ENCODE measurements at places on chromosomes 7 and 10.

DNA sequence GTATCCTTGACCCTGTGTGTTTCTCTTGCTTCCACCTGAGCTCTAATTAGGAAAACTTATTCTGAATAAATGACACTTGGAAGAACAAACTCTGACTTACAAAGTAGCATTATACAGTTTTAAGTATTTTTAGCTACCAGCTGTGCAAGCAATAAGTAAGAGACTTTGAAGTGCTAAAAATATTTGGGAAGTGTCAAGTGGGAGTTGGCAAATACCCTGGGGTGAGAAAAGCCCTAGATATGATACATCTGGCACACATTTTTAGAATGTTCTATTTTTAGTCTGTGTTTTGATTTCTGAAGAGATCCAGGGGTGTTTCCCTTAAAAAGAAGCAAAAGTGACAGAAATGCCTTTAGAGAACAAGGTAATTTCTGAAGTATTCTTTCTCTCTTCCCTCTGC, 132.7 kb upstream of the TEX47 start:
- no peak for DNase-seq

GRCh38 chr7:105454095-105454747, 65.5 kb upstream of the SRPK2 start:
- DNase-seq: no peak

- DNase-seq: no peak
Measured at GRCh38 chr7:91127959-91128358, 136.3 kb upstream of the FZD1 start.

DNA sequence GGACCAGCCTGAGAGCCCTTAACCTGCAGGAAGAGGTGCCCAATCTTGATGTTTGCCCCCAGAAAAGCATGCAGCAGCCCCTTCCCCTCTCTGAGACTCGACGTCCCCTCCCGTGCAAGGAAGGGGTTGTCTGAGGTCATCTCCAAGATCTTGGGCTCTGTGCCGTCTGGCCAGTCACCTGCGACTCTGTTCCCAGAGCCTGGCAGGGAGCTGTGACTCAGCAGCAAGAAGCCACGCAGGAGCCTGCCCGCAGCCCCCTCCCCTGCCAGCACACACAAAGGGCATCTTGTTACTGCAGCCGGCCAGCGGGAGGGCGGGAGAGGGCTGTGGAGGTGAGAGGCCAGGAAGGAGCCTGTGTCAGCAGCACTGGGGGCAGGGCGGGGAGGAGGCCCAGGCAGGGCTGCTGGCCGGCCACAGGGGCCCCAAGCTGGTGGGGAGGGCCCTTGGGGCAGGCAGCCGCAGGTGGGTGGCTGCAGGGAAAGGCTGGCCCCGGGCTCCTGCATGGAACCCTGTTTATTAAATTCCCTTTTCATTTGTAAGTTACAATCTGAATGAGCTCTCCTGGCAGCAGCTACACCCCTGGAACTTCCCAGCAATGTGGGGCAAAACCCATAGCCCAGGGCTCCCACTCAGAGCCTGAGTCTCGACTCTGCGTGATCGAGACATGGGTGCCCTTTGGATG, 103.7 kb upstream of the ZMIZ1 start:
- DNase-seq: no peak

DNA sequence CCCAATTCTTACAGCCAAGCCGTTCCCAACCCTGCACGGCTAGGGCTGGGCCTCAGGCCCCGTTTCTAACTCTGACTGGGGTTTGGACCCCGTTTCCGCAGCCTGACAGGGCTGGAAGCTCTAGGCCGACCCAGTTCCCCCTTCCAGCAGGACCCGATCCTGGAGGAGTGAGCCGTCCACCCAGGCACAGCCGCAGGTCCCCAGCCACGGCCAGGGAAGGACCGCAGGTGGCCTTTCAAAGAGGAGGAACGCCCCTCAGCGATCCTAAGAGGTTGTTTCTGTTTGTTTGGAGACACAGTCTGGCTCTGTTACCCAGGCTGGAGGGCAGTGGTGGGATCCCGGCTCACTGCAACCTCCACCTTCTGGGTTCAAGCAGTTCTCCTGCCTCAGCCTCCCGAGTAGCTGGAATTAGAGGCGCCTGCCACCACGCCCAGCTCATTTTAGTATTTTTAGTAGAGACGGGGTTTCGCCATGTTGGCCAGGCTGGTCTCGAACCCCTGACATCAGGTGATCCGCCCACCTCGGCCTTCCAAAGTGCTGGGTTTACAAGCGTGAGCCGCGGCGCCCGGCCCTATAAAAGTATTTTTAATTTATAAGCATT, 778 bp upstream of the GET4 start:
- no peak for DNase-seq

DNA sequence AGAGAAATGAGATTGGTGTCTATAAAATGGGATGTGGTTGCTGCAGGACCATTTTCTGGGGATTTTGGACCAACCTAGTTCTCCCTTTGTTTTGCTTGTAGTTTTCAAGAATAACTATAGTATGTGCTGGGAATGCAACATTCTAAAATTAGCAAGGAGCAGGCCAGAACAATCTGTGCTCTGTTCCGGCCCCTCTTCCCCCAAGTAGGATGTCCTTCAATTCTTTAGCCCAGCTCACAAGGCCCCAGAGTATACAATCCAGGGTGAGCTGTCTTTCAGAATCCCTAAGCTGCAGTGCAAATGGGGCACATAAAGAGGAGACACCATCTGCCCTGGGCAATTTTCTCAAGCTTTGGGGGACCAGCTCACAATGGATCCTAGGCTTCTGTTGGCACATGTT, 809.1 kb downstream of the TNS3 start:
- no peak for DNase-seq

DNA sequence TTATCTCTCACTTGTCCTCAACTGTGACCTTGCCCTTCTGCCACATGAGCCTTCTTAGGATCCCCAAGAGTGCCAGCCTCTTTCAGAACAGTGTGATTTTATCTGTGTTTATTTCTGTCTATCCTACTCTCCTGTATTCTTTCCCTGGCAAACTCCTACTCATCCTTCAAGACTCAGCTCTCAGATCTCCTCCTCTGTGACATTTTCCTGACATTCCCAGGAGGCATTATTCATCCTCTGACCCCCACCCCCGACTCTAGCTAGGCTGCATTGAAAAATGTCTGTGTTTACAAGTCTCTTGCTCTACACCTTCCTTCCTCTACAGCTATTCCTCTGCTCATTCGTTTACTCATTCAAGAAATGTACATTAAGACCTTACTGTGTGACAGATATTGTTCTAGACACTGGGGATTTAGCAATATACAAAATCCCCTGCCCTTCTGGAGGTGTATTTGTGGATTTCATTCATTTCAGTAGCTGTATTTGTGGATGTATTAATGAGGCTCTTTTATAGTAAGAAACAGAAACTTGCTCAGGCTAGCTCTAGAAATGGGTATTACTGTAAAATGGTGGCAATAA, 61.4 kb upstream of the COMTD1 start:
- DNase-seq: no peak

DNA sequence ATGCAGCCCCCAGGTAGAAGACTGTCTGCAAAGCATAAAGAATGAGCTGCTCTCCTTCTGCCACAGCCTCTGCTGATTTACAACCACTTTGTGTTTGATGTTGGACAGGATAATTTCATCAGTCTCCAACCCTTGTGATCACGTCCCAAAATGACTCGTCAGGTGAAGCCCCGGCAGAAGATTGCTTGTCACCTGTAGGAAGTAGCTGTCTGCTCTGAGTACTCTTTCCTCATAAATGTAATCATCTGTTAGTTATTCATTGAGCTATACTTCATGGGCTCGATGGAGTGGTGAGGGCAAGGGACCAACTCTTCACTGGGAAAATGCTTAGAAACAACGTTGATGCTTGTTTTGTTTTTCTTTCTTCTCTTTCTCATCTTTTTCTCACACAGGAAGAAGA, 290.9 kb upstream of the SP8 start:
- DNase-seq: no peak

- no peak for DNase-seq
Measured at GRCh38 chr7:47087866-47088265, 494.0 kb downstream of the TNS3 start.

- DNase-seq: no peak
Measured at GRCh38 chr10:128064970-128065580, 61.1 kb downstream of the MKI67 start.

DNA sequence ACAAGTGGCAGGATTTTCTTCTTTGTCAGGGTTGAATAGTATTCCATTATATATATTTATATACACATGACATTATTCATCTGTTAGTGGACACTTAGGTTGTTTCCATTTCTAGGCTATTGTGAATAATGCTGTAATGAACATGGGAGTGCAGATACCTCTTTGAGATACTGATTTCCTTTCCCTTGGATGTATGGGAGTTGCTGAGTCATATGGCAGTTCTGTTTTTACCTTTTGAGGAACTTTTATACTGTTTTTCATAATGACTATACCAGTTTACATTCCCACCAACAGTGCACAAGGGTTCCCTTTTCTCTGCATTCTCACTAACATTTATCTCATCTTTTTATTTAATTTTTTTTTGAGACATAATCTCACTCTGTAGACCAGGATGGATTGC, 1.8 kb upstream of the CLCN1 start:
- no peak for DNase-seq

GRCh38 chr7:95478272-95479037, 7.3 kb upstream of the ASB4 start:
- no peak for DNase-seq

DNA sequence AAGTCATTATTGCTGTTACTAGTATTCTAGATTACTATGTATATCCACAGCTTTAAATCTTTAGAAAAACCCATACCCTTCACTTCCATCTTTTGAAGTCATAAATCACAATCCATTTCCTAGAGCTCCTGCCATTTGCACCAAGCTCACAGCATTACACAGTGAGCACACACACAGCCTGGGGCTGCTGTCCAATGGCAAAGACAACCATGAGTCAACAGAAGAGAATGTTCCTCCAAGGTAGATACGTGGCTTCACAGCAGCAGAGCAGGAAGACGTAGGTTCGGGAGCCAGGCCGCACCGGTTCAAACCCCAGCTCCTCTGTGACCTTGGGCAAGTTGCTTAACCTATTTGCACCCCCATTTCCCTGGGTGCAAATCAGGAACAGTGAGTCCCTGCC, 234.6 kb downstream of the DIP2C start:
- DNase-seq: no peak

- DNase-seq: no peak
Measured at GRCh38 chr10:71230656-71231025, 18.3 kb downstream of the UNC5B start.

GRCh38 chr10:113745374-113745773, 6.1 kb upstream of the PLEKHS1 start:
- DNase-seq: no peak

DNA sequence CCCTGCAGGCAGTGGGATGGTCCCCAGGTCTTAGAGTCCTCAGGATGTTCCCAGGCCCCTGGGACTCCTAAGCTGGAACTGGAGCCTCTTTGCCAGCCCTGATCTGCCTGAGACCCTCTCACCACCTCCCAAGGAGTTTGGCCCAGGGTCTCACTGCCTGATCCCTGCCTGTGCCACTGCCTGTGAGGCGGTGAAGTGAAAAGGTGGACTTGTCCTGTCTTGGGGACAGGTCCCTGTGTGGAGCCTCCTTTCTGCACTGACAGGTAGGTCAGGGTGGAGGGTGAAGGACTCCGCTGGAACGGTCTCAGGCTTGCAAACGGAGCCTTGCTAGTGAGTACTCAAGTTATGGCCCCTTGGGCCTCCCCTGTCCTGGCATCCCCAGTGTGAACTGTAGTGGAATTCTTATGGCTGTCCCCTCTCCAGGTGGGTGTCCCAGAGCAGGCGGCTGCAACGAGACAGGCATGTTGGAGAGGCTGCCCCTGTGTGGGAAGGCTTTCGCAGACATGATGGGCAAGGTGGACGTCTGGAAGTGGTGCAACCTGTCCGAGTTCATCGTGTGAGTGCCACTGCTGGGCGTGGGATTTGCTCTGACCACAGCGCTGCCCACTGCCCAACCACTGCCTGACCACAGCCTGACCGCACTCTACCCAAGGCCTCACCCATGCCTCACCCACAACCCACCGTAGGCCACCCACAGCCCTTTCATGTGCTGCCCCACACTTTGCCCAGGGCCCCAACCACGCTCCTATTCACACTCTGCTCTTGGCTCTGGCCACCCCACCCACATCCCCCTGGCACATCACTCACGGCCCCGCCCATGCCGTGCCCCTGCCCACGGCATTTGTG, 19.5 kb downstream of the RAMP3 start:
- no peak for DNase-seq

GRCh38 chr10:127612-128432, 7.4 kb upstream of the ZMYND11 start:
- DNase-seq: no peak

DNA sequence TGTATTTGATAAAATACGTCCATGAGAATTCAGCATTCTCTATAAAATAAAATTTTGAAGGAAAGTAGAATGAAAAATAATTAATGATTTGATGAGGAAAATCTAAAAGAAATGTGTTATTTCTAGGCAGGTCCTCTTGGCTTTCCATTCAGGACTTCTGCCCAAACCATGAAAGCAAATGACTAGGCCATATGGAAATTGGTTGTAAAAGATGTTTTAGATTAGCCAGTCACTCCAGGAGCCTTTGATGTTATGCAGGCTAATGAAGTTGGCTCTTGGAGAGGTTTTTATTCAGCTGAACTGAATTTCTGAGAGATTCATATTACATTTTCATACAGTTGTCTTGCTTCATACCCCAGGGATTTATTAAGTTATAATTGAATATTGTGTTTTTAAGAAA, 452.8 kb downstream of the SDK1 start:
- no peak for DNase-seq

- DNase-seq: no peak
Measured at GRCh38 chr7:122402235-122402634, 97.7 kb upstream of the FEZF1 start.

GRCh38 chr10:71308985-71309384, 10.1 kb upstream of the SLC29A3 start:
- no peak for DNase-seq

DNA sequence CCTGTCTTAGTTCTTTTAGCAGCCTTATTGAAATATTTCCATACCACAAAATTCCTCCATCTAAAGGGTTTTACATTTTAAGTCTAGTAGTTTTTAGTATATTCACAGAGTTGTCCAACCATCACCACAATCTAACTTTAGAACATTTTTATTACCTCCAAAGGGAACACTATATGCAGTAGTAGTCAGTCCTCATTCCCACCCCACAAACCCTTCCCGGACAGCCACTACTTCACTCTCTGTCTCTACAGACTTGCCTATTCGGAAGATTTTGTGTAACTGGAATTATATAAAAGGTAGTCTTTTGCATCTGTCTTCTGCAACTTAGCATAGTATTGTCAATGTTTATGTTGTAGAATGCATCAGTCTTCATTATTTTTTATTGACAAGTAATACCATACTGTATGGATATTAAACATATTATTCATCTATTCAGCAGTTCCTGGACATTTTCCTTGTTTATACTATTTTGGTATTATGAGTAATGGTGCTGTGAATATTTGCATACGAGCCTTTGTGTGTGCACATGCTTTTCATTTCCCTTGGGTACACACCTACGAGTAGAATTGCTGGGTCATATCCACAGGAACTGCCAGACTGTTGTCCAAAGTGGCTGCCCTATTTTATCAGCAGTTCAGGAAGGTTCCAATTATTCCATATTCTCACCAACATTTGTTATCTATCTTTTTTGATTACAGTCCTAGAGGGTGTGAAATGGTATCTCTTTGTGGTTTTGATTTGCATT, 60.9 kb upstream of the LANCL2 start:
- DNase-seq: no peak

GRCh38 chr7:41709621-41710020, 6.7 kb upstream of the INHBA start:
- no peak for DNase-seq

All from activated CD4-positive, CD25-positive, alpha-beta regulatory T cell (primary cell).